Testis (tissue), 5 donors: ENCODE measurements at places on chromosomes 7 and 10.
A peak's percentile ranks its signal among the peaks of the same experiment; 100 is the strongest.

DNA sequence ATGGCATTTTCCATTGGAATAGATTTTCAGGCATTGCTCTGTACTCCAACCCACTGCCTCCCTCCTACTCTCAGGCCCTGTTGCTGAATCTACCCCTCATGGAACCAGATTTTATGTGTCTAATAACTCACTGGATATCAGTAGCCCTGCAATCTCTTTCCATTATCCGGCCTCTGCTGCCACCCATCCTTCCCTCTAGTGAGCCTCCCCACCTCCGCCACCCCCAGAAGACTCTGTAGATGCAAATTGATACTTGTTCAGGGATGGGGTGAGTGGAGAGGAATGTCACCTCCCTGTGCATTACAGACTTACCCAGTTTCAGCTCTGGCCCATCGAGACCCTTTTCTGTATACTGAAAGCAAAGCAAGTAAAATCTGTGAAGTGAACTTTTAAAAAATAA, 52.3 kb upstream of the PHYHIPL start:
- no peak overlapping the region for H3K27ac ChIP-seq
- no peaks in the 10 kb centered on the region for H3K36me3 ChIP-seq
- no peak overlapping the region for H3K4me3 ChIP-seq
- DNase-seq: no peak
- no peaks in the 10 kb centered on the region for H3K27me3 ChIP-seq

- no peaks in the 10 kb centered on the region for H3K27me3 ChIP-seq
- H3K4me1 ChIP-seq: peaks cover 66% of the 10 kb centered on the region
- peak; percentile 82 for DNase-seq
- H3K4me3 ChIP-seq: no peak overlapping the region
- no peaks in the 10 kb centered on the region for H3K36me3 ChIP-seq
Measured at GRCh38 chr10:132518572-132519381, 18.8 kb upstream of the INPP5A start.

DNA sequence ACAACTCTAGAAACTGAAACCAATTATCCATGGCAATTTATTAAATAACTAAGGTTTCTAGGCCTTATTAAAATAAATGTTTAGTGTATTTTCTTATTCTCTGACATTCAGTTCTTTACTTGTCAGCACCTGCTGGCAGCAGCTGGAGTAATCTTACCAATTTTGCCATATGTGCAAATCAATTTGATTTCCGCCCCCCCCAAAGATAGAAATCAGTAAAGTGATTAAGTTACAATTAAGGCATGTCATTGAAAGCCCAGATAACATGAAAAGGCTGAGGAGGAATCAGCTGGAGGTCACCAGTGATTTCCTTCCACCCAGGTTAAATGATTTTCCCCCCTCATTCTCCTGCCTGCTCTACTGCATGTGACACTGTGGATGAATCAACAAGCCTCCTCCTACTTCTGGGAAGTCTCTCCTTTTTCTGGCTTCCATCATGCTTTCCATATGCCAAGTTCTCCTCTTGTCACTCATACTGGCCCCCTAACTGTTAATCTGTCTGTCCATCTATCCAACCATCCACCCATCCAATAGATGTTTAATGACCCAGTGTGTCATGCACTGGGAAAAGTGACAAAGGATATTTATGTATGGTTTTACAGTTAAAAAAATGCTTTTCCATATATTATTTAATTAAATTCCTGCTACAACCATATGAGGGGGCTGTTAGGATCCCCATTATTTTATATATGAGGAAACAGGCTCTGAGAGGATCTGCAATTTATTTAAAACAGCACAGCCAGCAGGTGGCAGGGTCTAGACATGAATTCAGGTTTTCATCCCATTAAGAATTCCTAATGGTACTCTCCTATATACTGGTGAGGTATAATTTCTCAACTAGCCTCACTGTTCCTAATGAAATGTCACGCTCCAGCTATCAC, 116.5 kb downstream of the ATXN7L1 start:
- no peaks in the 10 kb centered on the region for H3K27me3 ChIP-seq
- peak; percentile 72 for DNase-seq
- H3K27ac ChIP-seq: no peak overlapping the region
- H3K4me3 ChIP-seq: no peak overlapping the region

- H3K27ac ChIP-seq: no peak overlapping the region
- no peak overlapping the region for H3K4me3 ChIP-seq
- no peaks in the 10 kb centered on the region for H3K36me3 ChIP-seq
- no peak for DNase-seq
- H3K4me1 ChIP-seq: peaks cover 25% of the 10 kb centered on the region
Measured at GRCh38 chr10:29472301-29473086, 162.3 kb downstream of the SVIL start.

- H3K36me3 ChIP-seq: no peaks in the 10 kb centered on the region
- no peak for DNase-seq
- no peaks in the 10 kb centered on the region for H3K27me3 ChIP-seq
- no peaks in the 10 kb centered on the region for H3K4me1 ChIP-seq
Measured at GRCh38 chr10:26970667-26971066, 109.9 kb upstream of the ABI1 start.

GRCh38 chr7:1536455-1536742, 5.9 kb downstream of the MAFK start:
- no peak for DNase-seq
- H3K27ac ChIP-seq: peak overlapping the region; percentile 94
- H3K4me1 ChIP-seq: peaks cover 39% of the 10 kb centered on the region
- no peaks in the 10 kb centered on the region for H3K36me3 ChIP-seq

GRCh38 chr10:28800144-28800543, 122.8 kb downstream of the BAMBI start:
- H3K4me1 ChIP-seq: no peaks in the 10 kb centered on the region
- no peak for DNase-seq
- no peak overlapping the region for H3K27ac ChIP-seq
- H3K4me3 ChIP-seq: no peak overlapping the region
- no peaks in the 10 kb centered on the region for H3K27me3 ChIP-seq

DNA sequence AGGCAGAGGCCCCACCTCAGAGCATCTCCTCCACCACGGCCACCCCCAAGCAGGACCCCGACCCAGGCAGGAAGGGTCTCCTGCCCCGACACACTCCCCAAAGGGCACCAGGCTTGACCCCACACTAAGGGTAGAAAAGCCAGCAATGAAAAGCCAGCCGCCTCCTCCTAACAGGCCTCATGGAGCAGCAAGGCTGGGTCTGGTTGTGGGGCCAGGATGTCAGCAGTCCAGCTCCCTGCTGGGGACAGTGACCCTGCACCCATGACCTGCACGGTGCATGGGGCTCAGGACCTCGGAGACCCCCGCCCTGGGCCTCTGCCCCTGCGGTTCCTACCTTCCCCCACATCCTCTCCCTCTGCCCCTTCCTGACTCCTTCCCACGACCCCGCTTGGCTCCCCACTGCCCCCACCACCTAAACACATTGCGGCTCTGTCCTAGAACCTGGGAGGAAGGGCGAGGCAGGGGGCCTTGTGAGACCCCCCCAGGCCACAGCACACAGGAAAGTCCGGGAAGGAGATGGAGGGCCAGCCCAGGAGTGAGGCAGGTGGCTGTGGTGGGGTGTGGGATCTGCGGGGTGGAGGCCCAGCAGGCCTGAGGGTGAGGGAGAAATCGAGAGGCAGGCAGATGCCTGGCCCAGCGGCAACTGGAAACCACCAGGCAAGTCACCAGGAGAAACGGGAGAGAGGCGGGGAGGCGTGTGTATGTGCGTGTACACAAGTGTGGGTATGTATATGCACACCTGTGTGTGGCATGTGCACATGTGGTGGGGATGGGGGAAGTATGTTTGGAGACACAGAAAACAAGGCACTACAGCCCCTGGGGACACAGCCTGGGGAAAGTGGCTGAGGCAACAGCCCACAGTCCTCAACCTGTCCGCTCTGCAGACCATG, 229.9 kb downstream of the MAD1L1 start:
- H3K4me3 ChIP-seq: no peak overlapping the region
- no peak overlapping the region for H3K27ac ChIP-seq
- no peaks in the 10 kb centered on the region for H3K36me3 ChIP-seq
- DNase-seq: no peak
- H3K27me3 ChIP-seq: no peaks in the 10 kb centered on the region

GRCh38 chr10:70892631-70893030, 4.3 kb upstream of the PCBD1 start:
- no peak overlapping the region for H3K4me3 ChIP-seq
- peaks cover 19% of the 10 kb centered on the region for H3K4me1 ChIP-seq
- DNase-seq: no peak
- H3K36me3 ChIP-seq: no peaks in the 10 kb centered on the region
- H3K27me3 ChIP-seq: no peaks in the 10 kb centered on the region
- H3K27ac ChIP-seq: no peak overlapping the region

DNA sequence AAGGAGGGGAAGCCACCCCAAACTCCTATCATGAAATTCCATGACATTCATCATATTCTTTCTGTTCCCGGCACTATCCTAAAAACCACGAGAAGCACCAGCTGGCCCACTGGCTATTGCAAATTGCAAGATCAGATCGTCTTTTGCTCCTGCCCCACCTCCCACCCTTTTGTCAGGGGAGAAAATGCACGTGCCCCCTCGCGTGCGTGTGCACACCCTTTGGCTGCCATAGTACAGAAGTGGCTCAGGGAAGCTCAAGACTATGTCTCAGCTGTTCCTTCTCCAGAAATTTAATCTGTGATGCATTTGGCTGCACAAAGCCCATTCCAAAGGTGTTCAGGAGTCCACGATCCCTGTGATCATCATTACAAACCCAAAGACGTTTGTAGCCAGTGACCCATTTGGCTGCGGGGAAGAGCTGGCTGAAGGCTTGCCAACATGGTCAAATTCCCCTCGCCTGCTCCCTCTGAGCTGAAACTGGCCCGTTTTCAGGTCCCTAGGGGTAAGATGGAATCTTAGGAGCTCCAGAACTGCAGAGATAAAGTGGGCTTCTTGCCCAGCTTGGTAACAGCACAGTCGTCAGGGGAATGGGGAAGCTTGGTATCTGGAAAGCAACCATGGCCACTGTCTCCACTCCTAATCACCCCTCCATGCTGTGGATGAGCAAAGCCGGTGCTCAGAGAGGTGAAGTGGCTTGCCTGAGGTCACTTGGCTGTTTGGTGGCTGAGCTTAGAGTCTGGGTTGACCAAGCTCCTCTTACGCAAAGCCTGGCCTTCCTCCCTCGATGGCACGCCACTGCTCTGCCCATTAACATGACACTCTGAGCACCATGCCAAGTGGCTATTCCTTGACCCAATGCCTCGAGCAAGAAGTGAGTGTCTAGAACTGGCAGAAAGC, 155.4 kb downstream of the NEURL1 start:
- no peaks in the 10 kb centered on the region for H3K27me3 ChIP-seq
- H3K4me1 ChIP-seq: peaks cover 54% of the 10 kb centered on the region
- peak; percentile 50 for DNase-seq
- H3K36me3 ChIP-seq: no peaks in the 10 kb centered on the region

- peaks cover 5% of the 10 kb centered on the region for H3K4me1 ChIP-seq
- no peak overlapping the region for H3K4me3 ChIP-seq
- no peaks in the 10 kb centered on the region for H3K27me3 ChIP-seq
- DNase-seq: no peak
- no peak overlapping the region for H3K27ac ChIP-seq
Measured at GRCh38 chr10:94324609-94325233, 38.0 kb downstream of the NOC3L start.

GRCh38 chr10:106410331-106410730, 754.2 kb downstream of the SORCS1 start:
- DNase-seq: no peak
- no peak overlapping the region for H3K4me3 ChIP-seq
- H3K36me3 ChIP-seq: no peaks in the 10 kb centered on the region
- no peak overlapping the region for H3K27ac ChIP-seq
- H3K4me1 ChIP-seq: no peaks in the 10 kb centered on the region

DNA sequence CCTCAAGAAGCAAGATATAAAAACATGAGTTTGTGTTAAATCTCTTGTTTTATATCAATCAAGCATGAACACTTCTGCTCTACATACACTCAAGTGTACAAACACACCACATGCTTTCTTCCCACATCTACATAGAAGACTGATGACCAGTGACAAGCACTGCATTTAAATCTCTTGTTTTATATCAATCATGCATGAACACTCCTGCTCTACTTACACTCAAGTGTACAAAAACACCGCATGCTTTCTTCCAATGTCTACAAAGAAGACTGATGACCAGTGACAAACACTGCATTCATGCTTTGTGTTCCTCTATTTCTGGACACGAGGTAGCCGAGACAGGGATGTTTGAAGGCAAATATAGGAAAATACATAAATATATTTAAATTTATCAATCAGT, 642.0 kb upstream of the PFKP start:
- no peak for DNase-seq
- H3K4me1 ChIP-seq: no peaks in the 10 kb centered on the region
- H3K27me3 ChIP-seq: no peaks in the 10 kb centered on the region
- no peak overlapping the region for H3K4me3 ChIP-seq
- H3K36me3 ChIP-seq: no peaks in the 10 kb centered on the region

DNA sequence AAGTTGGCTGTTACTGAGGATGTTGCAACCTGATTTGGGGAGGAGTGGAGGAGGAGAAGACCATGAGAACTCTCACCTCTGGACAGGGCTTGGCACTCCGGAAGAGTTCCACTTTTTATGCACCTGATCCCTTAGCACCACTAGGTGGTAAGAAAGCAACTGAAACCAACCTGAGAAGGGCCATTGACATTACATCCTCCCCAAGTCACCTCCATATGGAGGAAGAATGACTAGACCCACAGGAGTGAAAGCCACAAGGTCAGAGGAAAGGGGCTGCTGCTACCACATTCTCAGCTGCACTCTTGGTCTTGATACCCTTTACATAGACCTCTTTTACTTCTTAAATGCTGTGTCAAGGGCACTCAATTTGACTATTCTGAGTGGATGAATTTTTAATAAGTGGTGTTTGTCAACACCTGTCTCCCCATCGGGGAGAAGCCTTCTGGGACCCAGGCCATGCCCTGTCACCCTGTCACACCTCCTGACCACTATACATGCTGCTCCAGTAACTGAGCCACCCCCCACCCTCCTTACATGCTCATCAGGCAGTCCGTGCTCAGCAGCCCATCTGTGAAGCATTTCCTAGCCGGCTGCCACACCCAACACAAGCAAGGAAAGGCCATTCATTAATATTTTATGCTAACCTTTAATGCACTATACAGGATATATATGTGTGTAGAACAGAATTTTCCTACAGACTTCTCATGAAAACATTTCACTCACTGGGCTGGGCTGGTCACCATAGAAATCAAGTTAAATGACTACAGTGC, 362.9 kb downstream of the GFRA1 start:
- no peak for DNase-seq
- H3K27me3 ChIP-seq: no peaks in the 10 kb centered on the region
- no peaks in the 10 kb centered on the region for H3K4me1 ChIP-seq
- H3K27ac ChIP-seq: no peak overlapping the region

GRCh38 chr7:73582664-73583202, 4.4 kb upstream of the TBL2 start:
- H3K36me3 ChIP-seq: no peaks in the 10 kb centered on the region
- H3K27ac ChIP-seq: no peak overlapping the region
- DNase-seq: no peak
- H3K4me1 ChIP-seq: no peaks in the 10 kb centered on the region
- no peaks in the 10 kb centered on the region for H3K27me3 ChIP-seq
